ENCODE measurements at places on chromosomes 7 and 10.

- DNase-seq: peak; percentile 66
Observed at GRCh38 chr7:151459726-151460473, 20.0 kb upstream of the CRYGN start.

GRCh38 chr10:93859049-93859655 is 34.6 kb upstream of the SLC35G1 start:
- DNase-seq: no peak

DNA sequence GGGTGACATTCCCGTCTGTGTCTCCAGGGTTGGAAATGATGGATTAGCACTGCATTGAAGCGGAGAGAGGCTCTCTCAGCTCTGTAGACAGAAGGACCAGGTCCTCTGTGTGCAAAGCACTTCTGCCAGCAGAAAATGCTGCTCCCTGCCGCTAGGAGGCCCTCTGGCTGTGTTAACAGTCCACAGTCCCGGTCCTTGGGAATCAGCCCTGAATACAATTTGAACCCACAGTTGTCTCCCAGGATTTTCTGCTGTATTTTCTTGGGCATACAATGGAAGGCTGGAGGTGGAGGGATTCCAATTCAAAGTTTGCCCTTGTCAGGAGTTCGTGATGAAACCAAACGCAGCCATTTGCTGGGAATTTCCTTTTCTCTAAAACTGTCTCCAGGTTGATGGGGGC is 205.2 kb downstream of the GLRX3 start:
- no peak for DNase-seq

DNA sequence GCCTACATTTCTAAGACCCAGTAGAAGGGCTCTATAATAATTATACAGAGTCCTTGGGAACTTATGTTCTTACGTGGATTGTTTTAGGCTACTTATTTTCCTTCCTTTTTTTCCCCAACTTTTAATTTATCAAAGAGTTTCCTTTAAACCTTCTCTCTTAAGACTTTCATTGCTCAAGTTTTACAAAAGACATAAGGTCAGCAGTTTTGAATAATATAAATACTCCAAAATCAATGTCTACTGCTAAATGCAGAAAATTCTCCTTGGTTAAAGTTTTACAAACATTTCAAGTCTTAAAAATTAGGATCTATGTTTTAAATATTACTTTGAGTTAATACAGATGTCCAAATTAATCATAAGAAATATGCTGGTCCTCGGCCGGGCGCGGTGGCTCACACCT is 97.0 kb downstream of the LARP4B start:
- DNase-seq: no peak

DNA sequence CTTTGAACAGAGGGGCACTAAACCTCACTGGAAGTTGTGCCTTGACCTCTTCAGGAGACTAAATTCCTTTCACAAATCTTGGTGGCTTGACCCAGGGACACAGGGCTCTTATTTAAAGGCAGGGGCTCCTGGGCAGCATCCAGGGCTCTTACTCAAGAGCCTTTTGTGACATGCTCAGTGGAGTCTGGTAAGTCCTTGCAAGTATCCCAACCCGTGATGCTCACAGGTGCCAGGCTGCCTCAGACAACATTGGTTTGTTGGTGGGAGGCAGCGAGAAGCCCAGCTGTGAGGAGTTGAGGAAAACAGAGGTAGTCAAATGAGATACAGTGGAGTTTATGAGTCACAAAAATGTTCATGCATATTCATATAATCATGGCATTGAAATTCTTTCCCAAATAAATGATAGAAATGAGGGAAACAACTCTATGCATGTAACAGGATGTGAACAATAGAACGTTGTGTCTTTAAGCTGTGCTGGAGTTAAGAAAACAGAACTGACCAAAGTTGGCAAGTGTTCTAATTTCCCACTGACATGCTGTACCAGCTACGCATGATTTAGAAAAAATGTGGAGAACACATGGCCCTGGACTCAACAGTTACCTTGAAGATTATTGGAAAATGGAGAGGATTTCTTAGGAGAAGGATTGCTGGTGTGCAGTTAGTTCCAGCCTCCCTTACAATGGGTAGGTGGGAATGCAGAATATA is 654.5 kb upstream of the COBL start:
- DNase-seq: no peak

DNA sequence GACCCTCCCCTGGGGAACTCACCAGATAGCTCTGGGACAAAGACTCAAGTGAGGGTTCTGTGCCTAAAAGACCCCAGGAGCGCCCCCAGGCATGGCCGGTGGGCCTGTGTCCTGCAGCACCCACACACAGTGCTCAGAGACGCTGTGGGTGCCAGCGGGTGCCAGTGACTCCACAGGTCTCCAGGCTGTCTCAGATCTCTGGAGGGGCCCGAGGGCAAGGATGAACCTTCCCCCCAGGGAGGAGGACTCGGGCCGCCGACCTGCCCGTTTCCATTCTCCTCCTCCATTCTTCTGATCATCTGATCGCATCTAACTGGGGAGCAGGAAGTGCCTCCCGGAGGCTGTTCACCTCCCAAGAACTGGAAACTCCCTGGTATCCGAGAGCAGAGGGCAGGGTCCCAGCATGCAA is 980 bp downstream of the ADAM8 start:
- DNase-seq: peak; percentile 38

DNA sequence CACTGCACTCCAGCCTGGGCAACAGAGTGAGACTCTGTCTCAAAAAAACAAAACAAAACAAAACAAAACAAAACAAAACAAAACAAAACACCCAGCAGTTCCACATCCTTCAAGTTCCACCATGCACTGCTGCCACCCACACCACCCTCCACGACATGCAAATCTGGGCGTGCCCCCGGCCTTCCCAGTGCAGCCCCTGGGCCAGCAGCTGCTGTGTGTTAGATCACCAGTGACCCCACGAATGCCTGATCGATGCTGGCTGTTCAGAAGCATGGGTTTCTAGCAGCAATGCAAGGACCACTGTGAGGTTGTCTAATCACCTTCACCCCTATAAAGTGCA is 36.3 kb downstream of the ELFN1 start:
- DNase-seq: no peak

DNA sequence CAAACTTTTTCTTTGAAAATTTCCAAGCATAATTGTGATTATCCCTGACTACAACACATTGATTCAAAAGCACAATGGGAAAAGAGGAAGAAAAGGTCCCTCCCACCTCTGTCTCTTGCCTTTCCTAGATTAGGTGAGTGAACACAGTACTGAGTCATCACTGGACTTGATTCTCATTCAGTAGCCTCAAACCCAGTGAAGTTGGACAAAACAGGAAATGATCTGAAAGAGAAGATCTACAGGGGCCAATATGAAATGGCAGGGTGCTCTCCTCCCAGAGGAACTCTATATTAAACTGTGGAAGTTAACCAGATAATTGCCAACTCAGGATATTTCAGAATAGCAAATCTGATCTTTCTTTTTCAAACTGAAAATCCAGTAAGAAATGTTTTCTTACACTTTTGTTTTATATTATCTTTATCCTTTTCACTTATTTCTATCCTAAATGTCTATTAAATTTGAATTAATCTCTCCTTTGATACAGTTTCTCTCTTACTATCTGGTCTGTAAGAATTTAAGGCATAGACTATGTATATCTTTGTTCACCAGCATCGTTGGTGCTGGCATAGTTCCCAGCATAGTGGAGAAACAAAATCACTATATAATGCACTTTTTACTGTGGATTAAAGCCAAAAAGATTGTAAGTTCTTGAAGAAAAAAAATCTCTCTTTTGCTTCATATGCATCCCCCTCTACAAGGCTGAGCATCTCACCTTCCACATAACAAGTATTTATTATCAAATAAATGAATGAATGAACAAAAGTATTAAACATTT is 41.4 kb upstream of the IKZF1 start:
- DNase-seq: no peak

GRCh38 chr7:43021431-43021830 is 89.3 kb downstream of the MRPL32 start:
- DNase-seq: no peak

GRCh38 chr10:128071417-128071782 is 54.8 kb downstream of the MKI67 start:
- DNase-seq: no peak

GRCh38 chr7:74545921-74546320 is 92.2 kb downstream of the GTF2IRD1 start:
- no peak for DNase-seq

- DNase-seq: no peak
Observed at GRCh38 chr10:33150889-33151288, 183.6 kb downstream of the NRP1 start.

DNA sequence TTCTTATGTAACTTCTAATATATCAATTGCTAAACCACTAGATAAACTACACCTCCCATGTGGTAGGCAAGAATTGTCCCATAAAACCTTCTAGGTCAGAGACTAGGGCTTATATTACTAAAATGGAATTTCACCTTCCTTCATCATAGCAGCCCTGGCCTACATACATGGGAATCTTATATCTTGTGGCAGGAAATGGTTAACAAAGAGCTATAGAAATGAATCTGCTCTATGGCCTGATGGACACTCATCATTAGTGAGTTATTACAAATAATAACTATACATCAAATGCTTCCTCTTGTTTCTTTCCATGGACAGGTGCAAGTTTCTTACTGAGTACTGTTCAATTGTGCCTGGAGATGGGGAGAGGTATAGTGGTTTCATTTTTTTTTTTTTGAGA is 62.3 kb upstream of the PDLIM1 start:
- DNase-seq: no peak

GRCh38 chr7:3430588-3430987 is 129.5 kb downstream of the SDK1 start:
- DNase-seq: no peak

GRCh38 chr7:126979722-126980121 is 273.0 kb downstream of the GRM8 start:
- DNase-seq: no peak

- no peak for DNase-seq
Observed at GRCh38 chr10:3484306-3485056, 300.5 kb downstream of the KLF6 start.

DNA sequence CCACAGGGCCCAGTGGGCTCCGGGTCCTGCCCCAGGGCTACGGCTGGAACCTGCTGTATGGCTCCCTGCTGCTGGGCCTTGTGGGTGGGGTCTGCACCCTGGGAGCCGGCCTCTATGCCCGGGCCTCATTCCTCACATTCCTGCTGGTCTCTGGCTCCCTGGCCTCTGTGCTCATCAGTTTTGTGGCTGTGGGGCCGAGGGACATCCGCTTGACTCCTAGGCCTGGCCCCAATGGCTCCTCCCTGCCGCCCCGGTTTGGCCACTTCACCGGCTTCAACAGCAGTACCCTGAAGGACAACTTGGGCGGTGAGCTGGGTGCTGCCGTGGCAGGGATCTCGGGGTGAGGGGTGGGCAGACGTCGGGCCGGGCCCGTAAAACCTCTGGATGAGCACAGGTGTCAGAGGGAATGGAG is 4.4 kb downstream of the SLC12A9 start:
- no peak for DNase-seq

DNA sequence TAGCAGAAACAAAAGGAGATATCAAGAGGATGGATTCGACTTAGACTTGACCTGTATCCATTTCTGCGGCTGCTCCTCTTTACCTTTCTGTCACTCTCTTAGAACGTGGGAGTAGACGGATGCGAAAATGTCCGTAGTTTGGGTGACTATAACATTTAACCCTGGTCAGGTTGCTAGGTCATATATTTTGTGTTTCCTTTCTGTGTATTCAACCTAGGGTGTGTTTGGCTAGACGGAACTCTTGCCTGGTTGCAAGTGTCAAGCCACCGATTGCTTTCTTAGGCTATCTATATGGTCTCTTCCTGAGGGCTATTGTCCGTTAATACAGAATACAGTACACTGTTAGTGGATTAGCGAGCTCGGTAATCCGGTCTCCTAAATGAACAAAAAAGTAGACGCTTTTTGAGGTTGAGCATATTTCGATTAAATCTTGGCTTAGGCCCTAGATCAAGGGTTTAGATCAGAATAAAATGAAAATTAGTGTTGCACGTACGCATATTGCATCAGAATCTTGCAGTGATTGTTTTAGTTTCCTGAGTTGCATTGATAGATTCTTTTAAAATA is 1.2 kb downstream of the PTEN start:
- DNase-seq: no peak

DNA sequence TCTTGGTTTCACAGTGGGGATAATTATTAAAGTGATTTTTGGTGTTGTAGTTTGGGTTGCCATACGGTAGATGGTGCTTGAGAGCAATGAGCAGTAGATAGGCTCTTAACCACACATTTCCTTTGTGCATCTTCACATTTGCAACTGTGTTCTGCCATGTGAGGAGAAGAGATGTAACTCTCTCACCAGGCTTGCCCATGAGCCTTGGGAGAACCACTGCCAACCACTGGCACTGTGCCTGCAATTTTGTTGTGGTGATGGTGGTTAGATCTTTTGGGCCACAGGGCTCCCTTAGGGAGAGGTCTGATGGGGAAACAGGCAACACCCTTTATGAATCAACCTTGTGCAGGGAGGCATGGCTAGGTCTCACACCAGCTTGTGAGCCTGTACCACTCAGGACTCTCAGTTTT is 204.3 kb downstream of the CCDC7 start:
- no peak for DNase-seq

- no peak for DNase-seq
Observed at GRCh38 chr7:149860821-149861727, 12.7 kb upstream of the ATP6V0E2 start.

DNA sequence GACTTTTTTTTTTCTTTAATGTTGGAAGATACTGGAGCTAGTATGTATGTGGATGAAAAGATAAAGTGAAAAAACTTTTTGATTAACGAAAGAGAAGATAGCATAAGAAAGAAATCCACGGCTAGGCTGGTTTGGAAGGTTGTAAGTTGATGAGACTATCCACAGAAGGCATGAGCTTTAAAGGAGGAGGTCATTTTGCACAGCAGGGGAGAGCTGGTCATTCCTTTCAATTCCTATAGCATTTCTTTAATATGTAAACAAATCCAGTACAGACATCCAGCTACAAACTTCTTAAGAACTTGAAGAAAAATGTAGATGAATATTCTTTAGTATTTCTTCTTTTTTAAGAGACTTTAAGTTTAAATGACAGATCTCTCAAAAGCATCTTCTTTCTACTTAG is 281.3 kb downstream of the CACNA2D1 start:
- DNase-seq: no peak

DNA sequence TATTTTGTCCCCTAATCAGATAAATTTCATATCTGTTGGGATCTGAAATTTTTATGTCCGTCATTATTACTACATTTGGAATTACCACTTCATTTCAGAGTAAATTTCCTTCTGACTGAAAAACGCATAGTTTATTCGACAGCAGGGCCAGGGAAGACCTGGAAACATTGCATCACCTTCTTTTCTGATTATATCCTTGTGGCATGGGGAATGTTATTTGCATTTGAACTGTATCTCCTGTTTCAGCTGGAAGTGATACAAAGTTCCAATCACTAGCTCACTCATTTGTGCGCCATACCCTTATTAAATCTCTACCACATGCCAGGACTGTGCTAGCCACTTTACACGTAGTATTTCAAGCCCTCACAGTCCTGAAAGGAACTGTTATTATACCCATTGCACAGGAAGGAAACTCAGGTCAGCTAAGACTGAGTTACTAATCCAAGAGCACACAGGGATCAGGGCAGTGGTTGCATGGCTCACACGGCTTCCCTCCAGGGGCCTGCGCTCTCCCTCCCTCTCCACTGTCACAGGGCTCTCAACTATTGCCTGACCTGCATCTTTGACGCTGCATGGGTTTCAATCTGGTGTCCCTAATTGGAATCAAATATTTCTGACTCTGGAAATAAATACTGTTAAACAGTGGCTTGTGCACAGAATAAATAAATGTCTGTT is 84.4 kb upstream of the NANOS1 start:
- DNase-seq: no peak

GRCh38 chr10:5498791-5499492 is 428 bp downstream of the CALML5 start:
- DNase-seq: no peak
